ENCODE measurements at places on chromosomes 5 and 9.

- DNase-seq = no peak
Measured at GRCh38 chr9:95715868-95716435, 159.5 kb upstream of the ERCC6L2 start.

- DNase-seq = no peak
Measured at GRCh38 chr5:6755519-6755918, 42.3 kb downstream of the TENT4A start.

DNA sequence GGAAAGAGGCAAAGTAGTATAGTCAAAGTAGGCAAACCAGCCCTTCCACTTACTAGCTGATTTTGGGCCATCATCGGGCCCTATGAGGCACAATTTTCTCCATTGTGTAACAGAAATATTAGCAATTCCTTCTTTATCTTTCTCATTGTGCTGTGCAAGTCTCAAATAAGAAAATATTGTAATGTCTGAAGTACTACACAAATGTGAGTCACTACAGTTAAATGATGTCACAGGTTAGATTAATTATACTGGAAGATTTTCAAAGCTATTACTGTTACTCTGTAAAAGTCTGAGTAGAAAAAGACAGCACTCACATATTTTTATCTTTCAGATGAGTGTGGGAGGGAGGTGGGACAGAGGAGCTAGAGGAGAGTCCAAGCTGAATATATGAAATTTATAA is 12.4 kb upstream of the TMC1 start:
- no peak for DNase-seq

DNA sequence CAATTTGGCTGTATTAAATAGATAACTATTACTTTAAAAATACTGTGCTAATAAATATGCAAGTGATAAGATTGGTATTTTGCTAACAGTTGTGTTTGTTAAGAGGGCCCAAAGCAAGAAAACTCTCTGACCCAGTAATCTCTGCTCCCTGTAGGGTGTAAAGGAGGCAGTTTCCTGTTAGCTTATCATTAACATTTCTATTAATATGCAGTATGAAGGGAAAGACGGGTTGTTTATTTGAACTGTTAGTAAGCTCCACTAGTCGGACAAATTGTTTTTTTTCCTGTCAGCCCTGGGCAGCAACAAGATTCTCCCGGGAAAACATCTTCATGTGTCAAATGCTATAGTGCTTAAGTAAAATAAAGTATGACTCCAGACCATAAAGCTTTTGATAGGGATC is 35.6 kb downstream of the ERP44 start:
- DNase-seq = no peak

DNA sequence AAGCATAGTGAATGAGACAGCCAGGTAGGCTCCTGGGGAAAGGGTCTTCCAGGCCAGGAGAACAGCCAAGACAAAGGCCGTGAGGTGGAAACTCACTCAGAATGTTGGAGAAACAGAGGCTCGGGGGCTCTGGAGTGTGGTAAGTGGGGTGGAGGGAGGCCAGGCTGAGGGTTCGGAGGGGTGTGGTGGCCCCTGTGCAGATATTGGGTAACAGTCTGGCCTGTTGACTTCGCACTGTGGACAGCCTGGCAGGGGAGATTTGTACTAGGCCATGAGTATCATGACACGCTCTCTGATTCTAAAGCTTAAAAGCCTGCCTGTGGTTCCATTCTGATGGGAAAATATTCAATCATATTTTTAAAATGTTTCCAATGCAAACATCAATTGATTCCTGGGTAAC is 239.3 kb downstream of the GADD45G start:
- DNase-seq = no peak

DNA sequence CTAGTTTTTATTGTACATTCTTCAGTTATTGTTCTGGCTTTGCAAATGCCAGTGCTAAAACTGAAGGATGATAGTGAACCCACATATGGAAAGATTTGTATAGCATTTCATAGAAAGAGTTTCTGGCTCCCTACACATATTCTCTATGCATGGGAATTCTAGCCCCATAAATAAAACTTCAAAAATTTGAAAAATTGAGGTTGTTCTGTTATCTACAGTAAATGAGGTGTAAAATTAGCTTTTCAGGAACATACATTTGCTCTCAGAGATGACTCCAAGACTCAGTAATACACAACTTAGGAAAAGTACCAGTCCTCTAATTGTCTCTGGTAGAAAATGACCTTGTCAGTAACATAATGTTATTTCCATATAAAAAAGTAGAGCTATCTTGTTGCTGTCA is 80.2 kb upstream of the DPYSL3 start:
- no peak for DNase-seq

DNA sequence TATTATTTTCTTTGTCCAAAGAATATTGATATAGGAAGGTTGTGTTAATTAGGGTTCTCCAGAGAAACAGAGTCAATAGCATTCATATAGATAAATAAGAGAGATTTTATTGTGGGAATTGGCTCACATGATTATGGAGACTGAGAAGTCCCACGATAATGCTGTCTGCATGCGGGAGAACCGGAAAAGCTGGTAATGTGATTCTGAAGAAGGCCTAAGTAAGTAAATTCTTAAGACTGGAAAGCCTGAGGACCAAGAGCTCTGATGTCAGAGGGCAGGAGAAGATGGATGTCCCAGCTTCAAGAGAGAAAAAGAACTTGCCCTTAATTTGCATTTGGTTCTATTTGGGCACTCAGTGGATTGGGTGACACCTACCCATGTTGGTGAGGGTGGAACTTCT is 307.4 kb upstream of the C9orf72 start:
- DNase-seq = no peak

- no peak for DNase-seq
Measured at GRCh38 chr9:121292801-121293241, 24.9 kb downstream of the GSN start.

All from neural crest cell (in vitro differentiated cells).